ENCODE measurements at places on chromosomes 6 and 20.

DNA sequence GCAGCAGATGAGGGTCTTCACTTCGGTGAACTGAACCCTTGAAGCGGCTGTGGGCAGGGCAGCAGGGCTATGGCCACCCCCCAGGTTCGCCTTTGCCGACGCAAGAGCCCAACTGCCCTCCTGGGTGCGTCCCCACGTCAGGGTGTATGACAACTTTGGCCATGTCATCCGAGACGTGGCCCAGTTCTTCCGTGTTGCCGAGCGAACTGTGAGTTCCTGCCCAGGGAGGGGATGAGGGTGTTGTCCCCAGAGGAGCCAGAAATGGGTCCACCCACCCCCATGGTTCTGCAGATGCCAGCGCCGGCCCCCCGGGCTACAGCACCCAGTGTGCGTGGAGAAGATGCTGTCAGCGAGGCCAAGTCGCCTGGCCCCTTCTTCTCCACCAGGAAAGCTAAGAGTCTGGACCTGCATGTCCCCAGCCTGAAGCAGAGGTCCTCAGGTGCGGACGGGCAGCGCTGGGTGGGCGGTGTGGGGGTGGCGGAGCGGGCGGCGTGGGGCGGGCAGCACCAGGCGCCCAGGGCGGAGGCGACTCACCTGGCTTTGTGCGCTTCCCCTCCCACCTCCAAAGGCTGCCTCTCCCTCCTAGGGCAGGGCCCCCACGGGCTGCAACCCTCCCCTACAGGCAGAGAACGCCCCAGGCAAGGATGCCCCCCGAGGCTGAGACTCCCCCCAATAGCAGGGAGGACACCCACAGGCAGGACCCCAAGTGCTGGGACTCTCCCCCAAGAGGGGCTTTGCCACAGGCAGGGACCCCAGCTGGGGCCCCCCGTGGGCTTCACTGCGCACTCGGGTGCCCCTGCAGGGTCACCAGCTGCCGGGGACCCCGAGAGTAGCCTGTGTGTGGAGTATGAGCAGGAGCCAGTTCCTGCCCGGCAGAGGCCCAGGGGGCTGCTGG, 6.2 kb upstream of the TNFRSF6B start:
- no peak for DNase-seq

DNA sequence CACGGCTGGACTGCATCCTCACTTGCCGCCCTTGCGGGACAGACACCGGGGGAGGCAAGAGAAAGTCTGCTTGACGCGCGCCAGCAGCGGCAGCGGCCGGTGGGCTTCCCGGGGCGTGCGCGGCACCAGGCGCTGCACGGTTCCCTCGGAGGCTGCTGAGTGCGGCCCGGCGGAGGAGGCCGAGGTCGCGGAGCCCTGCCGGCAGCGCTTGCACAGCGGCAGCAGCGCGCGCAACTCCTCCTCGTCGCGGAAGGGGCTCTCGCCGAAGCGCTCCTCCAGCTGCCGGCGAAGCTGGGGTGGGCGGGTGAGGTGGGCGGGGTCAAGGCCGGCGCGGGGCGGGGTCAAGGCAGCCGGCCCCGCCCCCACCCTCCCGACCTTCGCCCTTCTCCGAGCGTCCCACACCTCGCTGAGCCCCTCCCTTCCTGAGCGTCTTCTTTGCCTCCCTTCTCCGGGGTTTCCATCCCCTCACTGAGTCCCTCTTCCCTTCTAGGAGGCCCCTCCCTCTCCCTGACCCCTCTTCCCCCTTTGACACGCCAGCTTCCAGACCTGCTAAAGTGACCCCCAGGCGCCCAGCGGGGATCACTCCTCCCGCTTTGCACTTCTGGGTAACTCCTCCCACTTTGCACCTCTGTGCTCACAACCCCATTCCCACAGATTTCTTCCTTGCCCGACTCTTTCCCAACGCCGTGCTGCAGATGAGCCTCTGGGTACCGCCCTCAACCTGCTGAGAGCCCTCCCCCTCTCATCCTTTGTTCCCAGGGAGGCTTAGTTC, 8.8 kb downstream of the DUSP15 start:
- peak; percentile 48 for DNase-seq

- DNase-seq, result no peak
Measured at GRCh38 chr6:112934433-112935327, 587.5 kb downstream of the RFPL4B start.

DNA sequence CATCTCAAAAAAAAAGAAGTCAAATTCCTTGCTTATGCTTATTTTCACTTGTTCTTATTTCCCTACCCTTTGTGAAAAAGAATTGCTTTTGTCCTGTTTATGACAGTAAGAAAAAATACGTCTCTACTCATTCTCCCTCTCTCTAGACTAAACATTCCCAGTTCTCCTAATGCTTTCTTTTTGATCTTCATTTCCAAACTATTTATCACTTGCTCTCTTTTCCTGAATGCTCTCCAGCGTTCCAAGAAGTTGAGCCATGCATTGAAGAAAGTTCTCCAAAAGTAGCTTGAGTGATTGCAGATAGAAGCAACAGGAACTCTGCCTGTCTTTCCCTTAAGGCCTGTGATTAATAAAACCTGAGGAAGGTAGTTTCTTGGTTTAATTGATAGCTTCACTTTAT, 53.1 kb upstream of the TMEM170B start:
- no peak for DNase-seq

- no peak for DNase-seq
Measured at GRCh38 chr6:5457983-5458683, 196.8 kb downstream of the FARS2 start.

DNA sequence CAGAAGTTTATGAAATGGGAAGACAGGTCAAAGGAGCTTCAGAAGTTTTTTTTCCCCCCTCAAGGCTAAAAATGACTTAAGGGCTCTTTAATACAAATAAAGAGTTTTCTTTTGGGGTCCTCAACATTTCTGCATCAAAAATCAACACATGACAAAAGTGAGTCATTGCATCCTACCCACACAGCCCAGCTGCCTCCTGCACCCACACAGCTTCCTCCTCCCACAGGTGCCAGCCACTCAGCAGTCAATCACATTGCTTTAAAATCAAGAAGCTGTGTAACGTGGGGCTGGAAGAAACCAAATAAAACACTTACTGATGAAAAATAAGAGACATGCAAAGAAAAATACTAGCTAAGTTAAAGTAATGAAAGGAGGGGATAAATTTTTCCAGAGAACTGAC, 68.5 kb downstream of the MAP3K5 start:
- DNase-seq, result peak; percentile 49

DNA sequence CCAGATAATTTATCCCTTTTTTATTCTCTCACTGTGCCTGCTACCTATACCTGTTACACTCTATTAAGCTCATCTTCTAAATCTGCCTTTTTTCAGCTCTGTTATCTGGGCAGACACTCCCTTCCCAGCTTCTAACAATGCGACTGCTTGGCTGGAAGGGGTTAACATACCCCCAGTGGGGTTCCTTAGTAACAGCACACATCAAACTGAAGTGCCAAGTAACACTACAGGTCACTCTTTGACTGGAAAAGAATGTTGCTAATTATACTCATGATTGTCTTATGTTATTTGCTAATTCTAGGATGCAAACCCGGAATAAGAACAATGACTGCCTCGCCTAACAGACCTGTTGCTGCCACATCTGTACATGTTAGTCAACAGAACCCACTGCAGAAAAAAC, 203.5 kb downstream of the EPM2A start:
- DNase-seq, result no peak

DNA sequence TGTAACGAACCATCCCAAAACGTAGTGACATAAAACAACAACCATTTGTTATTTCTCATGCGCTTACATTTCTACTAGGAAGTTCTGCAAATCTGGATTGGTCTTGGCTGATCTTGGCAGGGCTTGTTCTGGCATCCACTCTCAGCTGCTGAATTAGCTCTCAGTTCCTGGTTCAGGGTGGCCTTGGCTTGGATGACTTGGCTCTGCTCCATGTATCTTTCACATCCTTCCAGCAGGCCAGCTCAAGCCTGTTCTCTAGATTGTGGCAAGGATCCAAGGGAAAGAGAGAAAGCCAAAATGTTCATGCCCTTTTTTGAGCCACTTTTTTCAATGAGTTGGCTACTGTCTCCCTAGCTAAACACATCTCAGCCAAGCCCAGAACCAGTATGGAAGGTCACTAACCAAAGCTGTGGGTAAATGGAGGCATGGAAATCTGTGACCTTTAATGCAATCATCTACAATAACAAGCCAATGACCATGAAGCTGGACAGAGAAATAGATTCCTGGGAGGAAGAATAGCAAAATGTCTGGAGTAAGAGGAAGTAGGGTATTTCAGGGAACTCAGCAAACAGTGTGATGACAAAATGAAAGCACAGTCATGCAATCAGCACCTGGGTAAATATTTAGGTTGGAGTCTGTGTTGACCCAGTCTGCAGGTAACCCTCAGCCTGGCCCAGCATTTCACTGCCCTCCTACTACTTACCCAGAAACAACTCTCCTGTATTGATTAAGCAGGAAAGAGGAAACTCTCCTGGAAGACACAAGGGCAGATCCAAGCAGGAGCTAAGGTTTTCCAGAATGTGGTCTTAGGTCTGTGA, 32.7 kb upstream of the SNAP25 start:
- no peak for DNase-seq

GRCh38 chr6:37068356-37069270, 63.2 kb downstream of the FGD2 start:
- no peak for DNase-seq

GRCh38 chr6:103273048-103273447, 1586.7 kb downstream of the HACE1 start:
- DNase-seq, result no peak

GRCh38 chr6:14429396-14429795, 311.8 kb downstream of the CD83 start:
- no peak for DNase-seq

- no peak for DNase-seq
Measured at GRCh38 chr6:168163096-168163731, 84.2 kb upstream of the FRMD1 start.

GRCh38 chr6:25547797-25548196, 104.2 kb upstream of the SCGN start:
- no peak for DNase-seq

- DNase-seq, result no peak
Measured at GRCh38 chr6:16524380-16524707, 236.9 kb downstream of the ATXN1 start.

- DNase-seq, result no peak
Measured at GRCh38 chr6:336159-337114, 44.1 kb downstream of the DUSP22 start.

DNA sequence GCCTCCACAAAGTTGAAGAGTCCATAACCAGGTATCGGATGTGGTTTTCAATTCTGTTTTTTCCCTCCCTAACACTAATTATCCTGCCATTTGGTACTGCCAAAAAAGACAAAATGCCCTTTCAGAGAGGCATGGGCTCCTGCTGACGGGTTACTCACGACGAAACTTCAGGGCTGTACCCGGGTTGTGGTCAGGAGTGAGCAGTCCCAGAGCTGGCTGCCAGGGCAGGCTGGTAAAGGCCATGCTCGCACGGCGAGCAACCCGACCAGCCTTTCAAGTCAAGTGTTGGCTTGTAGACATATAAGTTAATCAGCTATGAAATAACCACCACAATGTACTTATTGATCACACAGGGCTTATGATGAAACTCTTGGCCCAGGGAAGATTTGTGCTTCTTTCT, 152.5 kb downstream of the FOXC1 start:
- DNase-seq, result no peak

GRCh38 chr20:45095805-45096238, 5.1 kb downstream of the KCNS1 start:
- DNase-seq, result peak; percentile 50

- DNase-seq, result no peak
Measured at GRCh38 chr6:56388415-56388755, 141.0 kb upstream of the COL21A1 start.

DNA sequence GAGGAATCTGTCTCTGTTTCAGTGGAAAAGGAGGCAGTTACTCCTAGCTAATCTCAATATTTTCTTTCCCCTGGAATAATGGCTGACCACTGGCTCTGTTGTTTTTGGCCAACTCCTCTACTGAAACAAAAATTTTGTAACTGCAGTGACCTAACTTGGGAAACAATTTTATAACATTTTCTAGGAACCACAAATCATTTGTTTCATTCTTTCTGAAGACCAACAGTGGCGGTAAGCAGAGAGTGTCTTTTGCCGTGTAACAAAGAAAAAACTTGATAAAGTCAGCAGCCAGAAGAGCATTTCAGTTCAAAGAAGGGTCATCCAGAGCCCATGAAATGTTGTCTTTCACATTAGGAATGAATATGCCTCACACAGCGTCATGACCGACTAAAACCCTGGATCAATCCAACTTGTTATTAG, 11.8 kb upstream of the BFSP1 start:
- DNase-seq, result no peak

GRCh38 chr6:56156643-56157042, 90.7 kb downstream of the COL21A1 start:
- DNase-seq, result no peak

DNA sequence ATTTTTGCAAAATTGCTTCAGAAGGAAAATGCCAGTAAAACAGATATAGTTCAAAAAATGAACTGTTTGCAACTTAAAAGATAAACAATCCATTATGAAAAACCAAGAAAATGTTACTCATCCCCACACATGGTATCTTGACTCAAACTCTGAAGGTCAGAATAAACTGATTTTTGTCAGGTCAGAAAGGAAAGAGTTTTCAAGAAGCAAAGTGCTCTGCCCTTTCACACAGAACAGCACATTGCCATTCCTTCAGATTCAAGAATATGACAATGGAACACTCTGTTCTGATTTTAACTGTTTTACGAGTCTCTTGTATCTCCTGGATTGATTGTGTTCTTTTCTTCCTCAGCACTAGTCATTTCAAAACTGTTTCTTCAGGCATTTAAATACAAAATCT, 33.8 kb upstream of the NT5E start:
- no peak for DNase-seq

GRCh38 chr20:59466107-59466815, 138.1 kb upstream of the PHACTR3 start:
- no peak for DNase-seq

GRCh38 chr6:163408352-163408991, 6.0 kb upstream of the QKI start:
- no peak for DNase-seq

DNA sequence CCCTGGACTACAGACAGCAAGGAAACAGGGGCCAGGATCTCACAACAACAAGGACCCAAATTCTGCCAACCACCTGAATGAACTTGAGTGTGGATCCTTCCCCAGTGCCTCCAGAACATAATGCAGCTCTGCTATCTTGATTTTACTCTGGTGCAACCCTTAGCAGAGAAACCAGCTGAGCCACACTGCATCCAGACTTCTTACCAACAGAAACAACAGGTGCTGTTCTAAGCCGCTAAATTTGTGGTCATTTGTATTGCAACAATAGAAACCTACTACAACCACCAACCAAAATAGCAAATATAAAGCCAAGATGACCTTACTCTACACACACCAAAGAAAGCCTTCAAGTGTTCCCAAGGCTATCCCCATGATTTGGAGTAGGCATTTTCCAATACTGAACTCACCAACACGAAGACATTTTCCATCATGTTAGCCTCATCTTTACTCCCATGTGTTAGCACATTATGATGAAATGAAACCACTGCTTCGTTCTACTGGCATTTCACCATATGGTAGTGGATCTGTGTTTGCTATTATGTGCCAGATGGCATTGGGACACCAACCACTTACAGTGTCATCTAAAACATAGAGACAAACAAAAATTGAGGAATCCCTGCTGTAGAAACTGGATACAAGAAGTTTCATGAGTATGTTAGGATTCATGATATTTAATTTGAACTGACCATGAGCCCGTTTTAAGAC, 249.8 kb upstream of the ID4 start:
- no peak for DNase-seq

Measured in activated T-cell treated with anti-CD3 and anti-CD28 coated beads for 4 hours (primary cell).